Stimulated activated CD8-positive, alpha-beta memory T cell treated with anti-CD3 and anti-CD28 coated beads, Interleukin-2, amount 100 ng/mL, for 48 hours (primary cell): ENCODE measurements at places on chromosomes 6 and 20.

GRCh38 chr6:108080010-108080780, 5.7 kb upstream of the OSTM1 start:
- no peak for DNase-seq

- DNase-seq: no peak
Measured at GRCh38 chr20:20079102-20079784, 26.9 kb downstream of the CFAP61 start.

GRCh38 chr6:106053484-106054205, 32.5 kb upstream of the PRDM1 start:
- no peak for DNase-seq

GRCh38 chr20:5000263-5001173, 792 bp downstream of the SLC23A2 start:
- no peak for DNase-seq

GRCh38 chr6:49097116-49097515, 365.9 kb downstream of the MMUT start:
- DNase-seq: no peak

DNA sequence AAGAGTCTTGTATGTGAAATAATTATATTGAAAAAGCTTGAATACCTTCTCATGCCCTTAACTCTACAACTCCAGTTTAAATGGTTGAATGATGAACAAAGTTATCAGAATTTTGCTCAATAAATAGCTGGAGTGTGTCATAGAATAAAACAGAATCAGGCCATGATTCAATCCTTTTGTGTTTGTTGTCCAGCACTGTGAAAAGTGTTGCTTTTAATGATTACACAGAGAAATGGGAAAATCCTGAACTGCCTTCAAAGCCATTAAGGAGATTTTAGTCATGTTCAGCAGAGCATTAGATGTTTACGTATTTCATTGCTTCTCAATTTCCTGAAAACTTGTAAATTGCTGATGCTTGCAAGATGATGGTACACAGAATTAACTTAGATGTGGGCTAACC, 262.9 kb upstream of the BTBD3 start:
- no peak for DNase-seq
